ENCODE measurements at places on chromosomes 4 and X.

DNA sequence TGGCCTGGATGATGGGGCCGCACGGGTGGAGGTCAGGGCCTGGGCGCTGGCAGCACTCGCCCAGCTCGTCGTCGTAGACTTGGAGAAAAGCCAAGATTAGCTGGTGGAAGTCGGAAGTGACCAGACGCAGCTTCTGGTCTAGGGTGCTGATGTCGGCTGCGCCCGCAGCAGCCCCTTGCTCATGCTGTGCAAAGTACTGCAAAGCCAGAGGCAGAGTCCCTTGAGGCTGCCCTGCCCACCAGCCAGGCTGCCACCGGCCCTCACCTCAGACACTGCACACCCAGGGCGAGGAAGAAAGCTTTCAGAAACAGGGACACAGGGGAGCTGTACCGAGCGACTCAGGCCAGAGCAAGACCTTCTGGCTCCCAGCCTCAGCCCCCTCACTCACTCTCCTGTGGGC is 9.7 kb upstream of the TREX2 start:
- DNase-seq = no peak

- DNase-seq = peak; percentile 68
Observed at GRCh38 chr4:53189011-53189410, 176.8 kb downstream of the SCFD2 start.

- no peak for DNase-seq
Observed at GRCh38 chr4:98319021-98319420, 57.8 kb downstream of the RAP1GDS1 start.

GRCh38 chrX:42680666-42681065 is 97.3 kb downstream of the PPP1R2C start:
- peak; percentile 43 for DNase-seq

DNA sequence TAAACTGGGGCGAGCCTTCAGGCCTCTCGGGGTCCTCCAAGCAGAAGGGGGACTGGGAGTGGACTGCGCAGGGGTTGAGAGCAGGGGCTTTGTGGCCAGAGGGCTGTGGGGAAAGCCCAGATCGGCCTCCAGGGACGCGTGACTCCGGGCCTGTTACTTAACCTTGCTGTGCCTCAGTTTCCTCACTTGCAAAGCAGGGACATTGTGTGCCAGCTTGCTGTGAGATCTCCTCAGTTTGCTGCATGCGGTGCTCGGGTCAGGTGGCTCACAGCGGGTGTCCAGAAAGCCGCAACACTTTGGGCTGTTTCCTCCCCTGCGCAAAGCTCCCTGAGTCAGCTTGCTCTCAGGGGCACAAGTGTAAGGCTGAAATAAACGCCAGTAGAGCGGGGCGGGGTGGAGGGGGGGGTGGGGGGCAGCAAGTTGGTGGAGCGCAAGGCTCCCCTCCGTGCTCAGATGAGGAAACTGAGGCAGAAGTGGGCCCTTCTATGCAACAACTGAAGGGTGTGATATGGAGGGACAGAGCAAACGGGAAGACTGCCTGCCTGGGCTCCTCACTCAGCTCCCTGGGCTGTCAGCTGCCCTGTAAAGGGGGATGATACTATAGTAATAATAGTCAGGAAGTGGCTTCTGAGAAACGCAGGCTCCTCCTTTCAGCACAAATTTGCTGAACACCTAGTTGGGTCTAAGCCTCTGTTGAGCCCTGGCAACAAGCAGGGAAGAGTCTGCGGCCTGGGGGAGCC is 101.0 kb downstream of the HMX1 start:
- DNase-seq = no peak

DNA sequence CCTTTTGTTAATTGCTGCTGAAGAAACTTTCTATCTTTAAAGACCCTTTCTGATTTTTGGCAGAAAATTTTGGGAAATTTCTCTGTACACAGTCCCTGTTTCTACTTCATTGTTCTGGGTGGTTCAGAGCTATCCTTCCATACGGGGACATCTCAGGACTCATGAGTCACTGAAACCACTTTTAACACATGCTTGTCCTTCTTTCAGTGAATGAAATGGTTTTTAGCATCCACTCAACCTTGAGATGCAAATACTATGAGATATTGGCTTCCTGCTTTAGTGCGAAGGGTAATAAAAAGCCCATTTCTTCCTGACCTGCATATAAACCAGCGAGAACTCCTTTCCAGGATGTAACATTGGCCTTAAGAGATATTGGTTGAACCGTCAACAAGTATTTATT is 158.0 kb downstream of the REPS2 start:
- no peak for DNase-seq
